Natural killer cell treated with Interleukin-12 subunit alpha and Interleukin-12 subunit beta and Interleukin-15 and Interleukin-18, amount 100 ng/mL, for 72 hours (primary cell): ENCODE measurements at places on chromosomes 6 and 20. TPM values are rescaled to one million over a fixed set of nuclear protein-coding genes. Genes with fewer than 3 reads are reported as not detected.

CST9L gene
- total RNA-seq, result not detected

TRIM10 gene
- not detected for total RNA-seq

SYCP2 gene
- 4.4 TPM for total RNA-seq

ARMH2 gene
- total RNA-seq, result 1.3 TPM

CCHCR1 gene
- 54.1 TPM for total RNA-seq

RPS6KA2 gene
- total RNA-seq, result 2.8 TPM

BPIFB2 gene
- total RNA-seq, result not detected

GRCh38 chr6:15875797-15876196 is 213.0 kb upstream of the DTNBP1 start:
- no peak overlapping the region for H3K4me3 ChIP-seq
- H3K27ac ChIP-seq, result no peak overlapping the region
- no peaks in the 10 kb centered on the region for H3K27me3 ChIP-seq
- peaks cover 31% of the 10 kb centered on the region for H3K4me1 ChIP-seq

- no peaks in the 10 kb centered on the region for H3K36me3 ChIP-seq
- H3K27me3 ChIP-seq, result no peaks in the 10 kb centered on the region
- H3K4me1 ChIP-seq, result peaks cover 10% of the 10 kb centered on the region
Observed at GRCh38 chr6:154298297-154298696, 58.3 kb downstream of the IPCEF1 start.

GRCh38 chr6:90859056-90859455 is 272.2 kb upstream of the MAP3K7 start:
- H3K4me3 ChIP-seq, result no peak overlapping the region
- H3K27ac ChIP-seq, result no peak overlapping the region
- no peak for DNase-seq
- no peaks in the 10 kb centered on the region for H3K4me1 ChIP-seq

- H3K4me3 ChIP-seq, result peak overlapping the region; percentile 90
- H3K4me1 ChIP-seq, result peaks cover 47% of the 10 kb centered on the region
- H3K27me3 ChIP-seq, result no peaks in the 10 kb centered on the region
- DNase-seq, result no peak
- peaks cover 7% of the 10 kb centered on the region for H3K36me3 ChIP-seq
Observed at GRCh38 chr6:31587791-31588777, 2.0 kb downstream of the LST1 start.

- no peak overlapping the region for H3K4me3 ChIP-seq
- H3K36me3 ChIP-seq, result no peaks in the 10 kb centered on the region
- no peak overlapping the region for H3K27ac ChIP-seq
- peaks cover 7% of the 10 kb centered on the region for H3K27me3 ChIP-seq
- no peak for DNase-seq
Observed at GRCh38 chr20:13288357-13288756, 67.3 kb downstream of the ISM1 start.

DNA sequence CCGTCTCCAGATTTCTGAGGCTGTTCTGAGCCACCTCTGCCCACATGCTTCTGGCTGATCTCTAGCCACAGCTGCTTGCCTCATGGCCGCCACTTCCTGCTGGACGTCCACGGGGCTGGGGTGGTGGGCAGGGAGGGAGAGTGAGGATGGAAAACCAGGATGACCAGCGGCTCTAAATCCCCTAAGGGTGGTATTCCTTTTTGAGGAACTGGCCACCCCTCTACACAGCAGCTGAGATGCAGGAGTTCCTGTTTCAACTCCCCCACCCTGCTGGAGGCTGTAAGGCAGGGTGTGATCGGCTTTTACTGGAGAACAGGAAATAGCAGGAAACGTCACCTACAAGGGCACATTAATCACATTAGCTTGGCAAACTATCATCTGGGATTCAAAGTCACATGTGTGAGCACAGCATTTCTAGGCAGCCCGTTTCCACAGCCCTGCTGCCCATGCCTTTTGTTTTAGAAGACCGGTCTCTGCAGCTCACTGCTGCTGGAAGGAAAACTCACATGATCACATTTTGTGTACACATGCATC is 181.6 kb upstream of the ECI2 start:
- DNase-seq, result no peak
- H3K27me3 ChIP-seq, result peaks cover 19% of the 10 kb centered on the region
- no peaks in the 10 kb centered on the region for H3K4me1 ChIP-seq
- H3K36me3 ChIP-seq, result peaks cover 14% of the 10 kb centered on the region

GRCh38 chr6:98044151-98044561 is 761.1 kb upstream of the MMS22L start:
- no peak for DNase-seq
- no peaks in the 10 kb centered on the region for H3K36me3 ChIP-seq
- no peak overlapping the region for H3K4me3 ChIP-seq
- no peak overlapping the region for H3K27ac ChIP-seq
- H3K27me3 ChIP-seq, result no peaks in the 10 kb centered on the region
- H3K4me1 ChIP-seq, result no peaks in the 10 kb centered on the region

- H3K27ac ChIP-seq, result no peak overlapping the region
- no peaks in the 10 kb centered on the region for H3K36me3 ChIP-seq
- no peak overlapping the region for H3K4me3 ChIP-seq
- H3K4me1 ChIP-seq, result no peaks in the 10 kb centered on the region
- peaks cover 18% of the 10 kb centered on the region for H3K27me3 ChIP-seq
Observed at GRCh38 chr20:38612751-38613515, 11.3 kb downstream of the ARHGAP40 start.

DNA sequence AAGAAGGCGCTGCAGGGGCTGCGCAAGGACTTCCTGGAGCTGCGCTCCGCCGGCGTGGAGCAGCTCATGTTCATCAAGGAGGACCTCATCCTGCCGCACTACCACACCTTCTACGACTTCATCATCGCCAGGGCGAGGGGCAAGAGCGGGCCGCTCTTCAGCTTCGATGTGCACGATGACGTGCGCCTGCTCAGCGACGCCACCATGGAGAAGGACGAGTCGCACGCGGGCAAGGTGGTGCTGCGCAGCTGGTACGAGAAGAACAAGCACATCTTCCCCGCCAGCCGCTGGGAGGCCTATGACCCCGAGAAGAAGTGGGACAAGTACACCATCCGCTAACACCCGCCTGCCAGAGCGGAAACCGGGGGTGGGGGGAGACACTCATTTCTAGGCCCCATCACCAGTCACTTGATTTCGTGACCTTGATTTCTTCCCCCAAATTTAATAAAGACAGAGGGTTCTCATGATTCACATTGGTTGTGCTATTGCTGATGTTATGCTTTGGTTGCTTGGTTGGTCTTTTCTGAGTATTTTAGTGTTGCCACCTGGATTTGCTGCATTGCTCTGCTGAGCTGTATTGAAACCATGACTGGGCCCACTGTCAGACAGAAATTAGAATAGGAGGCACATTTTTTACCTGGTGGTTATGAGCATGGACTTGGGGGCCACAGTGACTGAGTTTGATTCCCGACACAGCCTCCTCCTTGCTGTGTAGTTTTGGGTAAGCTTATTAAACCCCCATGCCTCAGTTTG is 1.5 kb downstream of the FAM50B start:
- H3K27me3 ChIP-seq, result no peaks in the 10 kb centered on the region
- DNase-seq, result no peak
- peaks cover 26% of the 10 kb centered on the region for H3K4me1 ChIP-seq

GRCh38 chr6:33430991-33431879 is 11.4 kb downstream of the SYNGAP1 start:
- peak overlapping the region; percentile 81 for H3K27ac ChIP-seq
- DNase-seq, result peak; percentile 86
- H3K27me3 ChIP-seq, result no peaks in the 10 kb centered on the region
- peak overlapping the region; percentile 94 for H3K4me3 ChIP-seq

DNA sequence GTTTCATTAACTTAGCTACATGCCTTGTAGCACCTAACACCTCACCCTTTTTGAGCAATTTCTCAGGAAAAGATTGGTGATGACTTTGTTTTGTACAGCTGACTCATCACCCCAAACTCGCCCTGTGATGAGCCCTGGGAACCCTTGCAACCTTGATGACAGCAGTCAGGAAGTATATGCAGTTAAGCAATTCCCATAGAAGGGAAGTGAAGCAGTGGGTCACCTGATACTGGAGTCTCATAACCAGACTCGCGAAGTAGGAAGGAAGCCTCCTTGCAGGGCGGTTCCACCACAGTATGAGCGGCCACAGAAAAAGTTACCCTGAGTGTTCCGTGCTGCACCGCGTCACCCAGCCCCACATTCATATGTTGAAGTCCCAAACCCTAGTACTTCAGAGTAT is 82.0 kb upstream of the EDN1 start:
- peak overlapping the region; percentile 12 for H3K27ac ChIP-seq
- no peaks in the 10 kb centered on the region for H3K36me3 ChIP-seq

DNA sequence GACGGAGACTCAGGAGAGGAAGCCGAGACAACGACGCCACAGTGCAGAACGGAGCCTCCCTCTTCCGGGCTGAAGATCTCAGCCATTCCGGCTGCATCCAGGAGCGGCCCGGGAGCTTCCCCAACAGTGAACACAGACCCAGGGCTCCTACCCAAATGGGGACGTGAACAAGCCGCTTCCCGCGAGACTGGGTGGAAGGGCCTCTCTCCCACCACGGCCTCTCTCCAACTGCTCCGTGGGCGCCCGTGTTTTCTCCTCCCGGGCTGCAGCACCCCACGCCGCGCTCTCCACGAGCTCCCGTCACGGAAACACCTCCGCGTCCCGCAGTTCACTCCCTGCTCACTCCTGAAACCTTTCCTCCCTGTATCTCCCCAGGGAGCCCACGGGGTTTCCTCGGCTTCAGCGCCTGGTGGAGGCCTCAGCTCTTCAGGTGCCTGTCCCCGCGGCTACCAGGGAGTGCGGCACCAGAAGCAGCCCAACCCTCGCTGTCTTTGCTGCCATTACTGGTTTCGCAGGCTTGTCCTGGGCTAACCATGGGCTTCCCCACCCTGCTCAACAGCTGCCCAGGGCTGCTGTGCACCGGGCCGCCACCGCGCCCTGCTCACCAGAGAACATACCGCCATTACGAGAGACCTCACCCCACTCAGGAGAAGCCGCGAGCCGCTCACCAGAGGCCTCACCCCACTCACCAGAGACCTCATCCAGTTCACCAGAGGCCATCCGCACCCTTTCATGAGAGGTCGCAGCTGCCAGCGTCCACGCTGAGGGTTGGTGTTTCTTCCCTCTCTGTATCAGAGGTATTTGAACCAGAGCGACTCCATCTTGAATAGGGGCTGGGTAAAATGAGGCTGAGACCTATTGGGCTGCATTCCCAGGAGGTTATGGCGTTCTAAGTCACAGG is 922.8 kb downstream of the QKI start:
- DNase-seq, result no peak
- no peak overlapping the region for H3K4me3 ChIP-seq
- H3K27ac ChIP-seq, result no peak overlapping the region
- no peaks in the 10 kb centered on the region for H3K4me1 ChIP-seq
- no peaks in the 10 kb centered on the region for H3K36me3 ChIP-seq

DNA sequence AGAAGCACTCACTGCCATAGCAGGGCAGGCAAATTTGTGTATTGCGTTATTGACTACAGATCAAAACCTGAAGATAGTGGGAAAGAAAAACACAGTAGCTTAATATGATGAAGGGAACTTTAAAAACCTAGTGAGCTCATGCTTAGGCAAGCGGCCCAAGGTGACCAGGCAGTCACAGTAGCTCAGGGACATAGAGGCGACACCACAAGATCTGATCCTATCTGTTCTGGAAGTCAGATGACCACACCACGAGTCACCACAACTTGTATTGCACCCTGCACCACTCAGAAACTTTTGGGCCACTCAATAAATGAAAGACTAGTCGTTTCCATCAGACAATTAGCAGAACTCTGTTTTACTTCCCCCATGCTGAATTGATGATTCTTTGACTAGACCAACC is 4.9 kb downstream of the CLIC5 start:
- DNase-seq, result no peak
- peak overlapping the region; percentile 61 for H3K27ac ChIP-seq
- H3K4me1 ChIP-seq, result peaks cover 45% of the 10 kb centered on the region
- H3K36me3 ChIP-seq, result no peaks in the 10 kb centered on the region

DNA sequence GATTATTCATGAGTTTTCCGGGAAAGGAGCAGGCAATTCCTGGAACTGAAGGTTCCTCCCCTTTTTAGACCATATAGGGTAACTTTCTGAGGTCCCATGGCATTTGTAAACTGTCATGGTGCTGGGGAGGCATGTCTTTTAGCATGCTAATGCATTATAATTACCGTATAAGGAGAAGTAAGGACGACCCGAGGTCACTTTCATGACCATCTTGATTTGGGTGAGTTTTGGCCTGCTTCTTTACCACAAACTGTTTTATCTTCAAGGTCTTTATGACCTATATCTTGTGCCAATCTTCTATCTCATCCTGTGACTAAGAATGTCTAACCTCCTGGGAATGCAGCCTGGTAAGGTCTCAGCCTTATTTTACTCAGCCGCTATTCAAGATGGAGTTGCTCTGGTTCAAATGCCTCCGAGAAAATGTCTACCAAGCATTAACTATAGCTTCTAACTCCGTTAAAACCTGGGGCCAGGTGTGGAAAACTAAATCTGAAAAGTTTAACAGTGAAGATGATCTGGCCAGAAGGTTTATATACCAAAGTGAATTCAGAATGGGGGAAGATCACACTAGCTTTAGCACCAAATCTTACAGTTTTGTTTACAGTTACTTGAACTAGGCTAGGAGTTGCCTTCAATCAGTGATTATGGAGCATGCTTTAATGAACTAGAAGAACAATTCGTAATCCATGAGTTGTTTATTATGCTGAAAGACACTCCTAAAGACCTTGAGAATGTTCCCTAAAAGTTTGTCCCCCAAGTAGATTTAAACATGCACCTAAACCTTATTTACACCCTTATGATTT is 80.0 kb upstream of the TOP1 start:
- H3K27me3 ChIP-seq, result peaks cover 16% of the 10 kb centered on the region
- peaks cover 7% of the 10 kb centered on the region for H3K4me1 ChIP-seq
- no peak for DNase-seq
- H3K27ac ChIP-seq, result no peak overlapping the region

- peak overlapping the region; percentile 88 for H3K27ac ChIP-seq
- DNase-seq, result peak; percentile 80
- peaks cover 6% of the 10 kb centered on the region for H3K36me3 ChIP-seq
- no peaks in the 10 kb centered on the region for H3K27me3 ChIP-seq
- H3K4me3 ChIP-seq, result peak overlapping the region; percentile 81
Observed at GRCh38 chr20:38094373-38094891, 60.9 kb downstream of the RPRD1B start.

- peaks cover 8% of the 10 kb centered on the region for H3K27me3 ChIP-seq
- H3K36me3 ChIP-seq, result no peaks in the 10 kb centered on the region
- peaks cover 3% of the 10 kb centered on the region for H3K4me1 ChIP-seq
- DNase-seq, result no peak
Observed at GRCh38 chr6:89311853-89312531, 3.1 kb downstream of the GABRR2 start.

GRCh38 chr6:132392792-132393191 is 8.5 kb downstream of the MOXD1 start:
- no peaks in the 10 kb centered on the region for H3K4me1 ChIP-seq
- no peak for DNase-seq
- H3K27me3 ChIP-seq, result peaks cover 33% of the 10 kb centered on the region
- no peak overlapping the region for H3K27ac ChIP-seq

- peaks cover 9% of the 10 kb centered on the region for H3K4me1 ChIP-seq
- no peak for DNase-seq
Observed at GRCh38 chr6:112190164-112190563, 64.2 kb downstream of the LAMA4 start.

- no peak overlapping the region for H3K4me3 ChIP-seq
- H3K27ac ChIP-seq, result no peak overlapping the region
- DNase-seq, result no peak
- H3K4me1 ChIP-seq, result no peaks in the 10 kb centered on the region
- H3K27me3 ChIP-seq, result peaks cover 5% of the 10 kb centered on the region
- H3K36me3 ChIP-seq, result no peaks in the 10 kb centered on the region
Observed at GRCh38 chr6:46789434-46790354, 3.5 kb upstream of the MEP1A start.
